C1 segment of cervical spinal cord (tissue), 14 donors: ENCODE measurements at places on chromosomes 12 and 14.

- DNase-seq, result no peak
Observed at GRCh38 chr12:29781705-29782266, 2.0 kb downstream of the TMTC1 start.

DNA sequence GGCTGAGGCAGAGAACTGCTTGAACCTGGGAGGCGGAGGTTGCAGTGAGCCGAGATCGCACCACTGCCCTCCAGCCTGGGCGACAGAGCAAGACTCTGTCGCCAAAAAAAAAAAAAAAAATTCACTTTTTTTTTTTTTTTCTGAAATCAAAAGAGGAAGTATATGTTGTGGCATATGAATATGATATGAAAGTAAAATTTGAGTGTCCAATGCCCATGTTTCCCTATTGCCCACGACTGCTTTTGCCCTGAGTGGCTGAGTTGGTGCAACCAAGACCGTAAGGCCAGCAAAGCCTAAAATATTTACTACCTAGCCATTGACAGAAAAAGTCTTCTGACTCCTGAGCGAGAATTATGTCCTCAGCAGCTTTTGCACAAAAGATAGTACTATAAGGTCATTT is 101.7 kb upstream of the PARP11 start:
- no peak for DNase-seq

GRCh38 chr14:67798731-67799130 is 17.7 kb downstream of the ZFYVE26 start:
- DNase-seq, result no peak

DNA sequence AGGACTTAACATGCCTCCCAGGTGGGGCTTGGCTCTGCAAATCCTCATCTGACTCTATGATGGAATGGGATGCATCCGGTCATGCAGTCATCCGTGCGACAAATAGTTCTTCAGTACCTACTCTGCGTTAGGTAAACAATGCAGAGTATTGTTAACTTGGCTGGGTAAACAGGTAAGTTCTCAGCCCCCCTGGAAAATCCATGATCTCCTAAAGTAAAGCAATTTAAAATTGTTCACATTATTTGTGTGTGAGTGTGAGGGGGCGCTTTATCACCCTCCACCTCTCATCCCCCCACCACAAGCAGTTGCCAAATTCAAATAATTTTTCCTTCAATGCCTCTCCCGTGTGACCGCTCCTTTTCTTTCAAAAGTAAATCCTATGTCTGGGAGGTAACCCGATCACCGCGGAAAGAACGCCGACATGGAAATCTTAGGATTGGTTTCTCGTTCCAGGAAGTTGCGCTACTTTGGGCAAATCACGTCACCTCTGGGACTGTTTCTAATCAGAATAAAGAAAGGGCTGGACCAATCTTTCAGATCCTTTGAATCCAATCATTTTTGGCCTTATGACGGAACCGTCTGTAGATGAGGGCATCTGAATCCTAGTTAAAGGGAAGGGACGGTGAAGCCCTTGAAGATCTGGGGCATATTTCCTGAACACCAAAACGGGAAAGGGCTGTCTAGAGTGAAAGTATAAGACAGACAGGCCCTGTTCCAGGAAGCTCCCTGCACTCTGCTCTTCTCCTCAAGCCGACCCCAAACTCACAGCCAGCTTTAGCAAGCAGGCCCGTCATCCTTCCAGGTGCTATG is 44.0 kb upstream of the SINHCAF start:
- DNase-seq, result no peak

GRCh38 chr12:13472690-13473089 is 276.2 kb downstream of the EMP1 start:
- DNase-seq, result no peak

DNA sequence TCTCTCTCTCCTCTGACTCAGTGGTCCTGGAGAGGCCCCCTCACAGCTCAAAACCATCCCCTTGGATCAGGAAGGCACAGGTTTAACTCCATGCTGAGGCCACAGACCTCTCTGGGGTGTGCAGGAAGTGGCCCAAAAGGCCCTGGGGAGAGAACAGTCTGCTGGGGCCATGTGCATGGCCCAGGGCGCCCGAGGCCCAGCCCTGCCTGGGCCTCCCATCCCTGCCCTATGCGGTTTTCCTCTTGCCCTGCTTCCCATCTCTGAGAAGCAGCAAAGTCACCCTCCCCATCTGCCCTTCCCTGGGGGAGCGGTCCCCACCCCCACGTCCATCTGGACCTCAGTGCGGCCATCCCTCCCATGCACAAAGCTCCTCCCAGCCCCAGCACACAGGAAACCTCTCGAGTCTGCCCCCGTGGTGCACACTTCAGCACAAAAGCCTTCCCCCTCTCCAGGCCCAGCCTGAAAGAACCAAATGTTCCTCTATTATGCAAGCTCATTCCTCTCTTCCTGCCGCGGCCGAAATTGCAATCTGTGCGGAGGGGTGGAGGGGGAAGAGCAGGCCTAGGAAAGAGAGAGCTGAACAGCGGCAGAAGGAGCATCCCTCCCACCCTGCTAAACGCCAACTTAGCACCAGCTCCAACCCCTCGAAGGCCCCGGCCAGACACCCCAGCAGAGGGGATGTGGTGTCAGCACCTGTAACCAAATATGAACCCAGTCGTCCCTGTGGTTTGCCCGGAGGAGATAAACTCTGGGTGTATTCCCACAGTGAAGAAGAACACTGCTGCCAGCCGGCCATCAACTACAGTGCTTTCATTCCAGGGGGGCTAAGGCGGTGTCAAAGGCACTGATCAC is 108.5 kb downstream of the SCARB1 start:
- DNase-seq, result peak; percentile 79

GRCh38 chr12:10701131-10701681 is 21.9 kb downstream of the YBX3 start:
- no peak for DNase-seq

DNA sequence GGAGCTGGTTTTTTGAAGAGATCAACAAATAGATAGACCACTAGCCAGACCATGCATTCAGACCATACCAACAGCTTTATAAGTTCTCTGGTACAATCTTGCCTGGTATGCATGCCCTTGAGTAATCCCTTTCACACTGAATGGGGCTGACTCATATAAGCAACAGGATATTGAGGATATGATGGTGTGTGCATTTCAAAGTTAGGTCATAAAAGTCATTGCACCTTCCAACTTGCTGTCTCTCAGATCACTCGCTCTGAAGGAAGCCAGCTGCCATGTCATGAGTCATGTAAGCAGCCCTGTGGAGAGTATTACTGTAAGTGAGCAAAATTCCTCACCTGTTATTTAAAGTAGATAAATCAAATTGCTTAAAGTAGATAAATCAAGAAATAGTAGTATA is 45.0 kb upstream of the OR6J1 start:
- no peak for DNase-seq

DNA sequence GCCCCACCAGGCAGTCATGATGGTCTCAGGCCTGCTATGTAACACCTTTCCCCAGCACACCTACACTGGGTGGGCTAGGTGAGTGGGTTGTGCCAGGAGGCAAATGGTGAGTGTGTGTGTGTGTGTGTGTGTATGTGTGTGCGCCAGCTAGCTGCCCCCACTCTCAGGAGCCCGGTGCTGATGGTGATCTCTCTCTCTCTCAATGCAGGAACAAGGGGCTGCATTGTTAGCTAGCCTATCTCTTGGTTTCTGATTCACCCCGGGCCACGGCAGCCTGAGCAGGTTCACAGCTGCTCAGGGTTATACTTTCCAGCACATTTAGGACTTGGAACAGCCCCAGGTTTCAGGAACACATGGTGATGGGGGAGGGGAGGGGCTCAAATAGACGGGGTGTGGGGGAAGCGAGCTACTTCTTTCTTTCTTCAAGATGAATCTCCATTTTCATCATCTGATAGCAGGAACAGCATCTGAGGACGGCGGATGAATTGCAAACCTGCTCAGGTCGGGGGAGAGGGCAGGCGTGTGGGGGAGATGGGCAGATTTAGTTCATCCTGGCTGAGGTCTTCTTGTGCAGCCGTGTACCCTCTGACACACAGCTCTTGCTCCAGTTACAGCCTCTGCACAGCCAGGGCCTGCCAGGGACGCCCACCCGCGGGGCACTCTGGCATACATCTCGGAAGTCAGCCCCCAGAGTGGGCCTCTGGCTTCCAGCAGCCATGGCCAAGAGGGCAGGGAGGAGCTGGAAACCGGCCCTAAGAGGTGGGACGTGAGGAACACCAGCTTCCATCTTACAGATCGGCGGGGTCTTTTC is 137.6 kb downstream of the ZFP36L1 start:
- no peak for DNase-seq
